ENCODE measurements at places on chromosomes 3 and 15. TPM values are rescaled to one million over a fixed set of nuclear protein-coding genes. Genes with fewer than 3 reads are reported as not detected.

SLC22A13 gene
- 0.22 TPM for total RNA-seq

PLSCR4 gene
- 14.2 TPM for total RNA-seq

NPAP1 gene
- not detected for total RNA-seq

ZMYND10 gene
- 0.35 TPM for total RNA-seq

SAMMSON gene
- 0.27 TPM for total RNA-seq

ZNF80 gene
- not detected for total RNA-seq

RTP1 gene
- not detected for total RNA-seq

CYP11A1 gene
- 2.5 TPM for total RNA-seq

OR5K2 gene
- not detected for total RNA-seq

CSTA gene
- total RNA-seq: 2.0 TPM

CMTM8 gene
- 5.5 TPM for total RNA-seq

SCN11A gene
- 0.05 TPM for total RNA-seq

CCR3 gene
- total RNA-seq: not detected

LAMB2 gene
- 788 TPM for total RNA-seq

LRRK1 gene
- 3.5 TPM for total RNA-seq

CMTM7 gene
- total RNA-seq: 4.0 TPM

ARHGAP31 gene
- total RNA-seq: 35.7 TPM

GCNT3 gene
- not detected for total RNA-seq

ITPKA gene
- 1.0 TPM for total RNA-seq

CCR9 gene
- total RNA-seq: not detected

SLC22A14 gene
- total RNA-seq: 0.24 TPM

P4HTM gene
- 37.0 TPM for total RNA-seq

THRB gene
- total RNA-seq: 27.2 TPM

KIF15 gene
- total RNA-seq: 0.30 TPM

BSN gene
- 1.00 TPM for total RNA-seq

ARMC8 gene
- 34.2 TPM for total RNA-seq

RASGRP1 gene
- 2.2 TPM for total RNA-seq

ZNF502 gene
- total RNA-seq: 3.9 TPM

DAZL gene
- not detected for total RNA-seq

GABRB3 gene
- 2.7 TPM for total RNA-seq

ZNF619 gene
- total RNA-seq: 3.6 TPM

PCOLCE2 gene
- total RNA-seq: 42.2 TPM
